ENCODE measurements at places on chromosomes 2 and 18.

GRCh38 chr2:218284106-218284811, 8.0 kb downstream of the TMBIM1 start:
- peak; percentile 42 for DNase-seq

- no peak for DNase-seq
Measured at GRCh38 chr2:204898928-204899640, 353.8 kb downstream of the PARD3B start.

- DNase-seq: no peak
Measured at GRCh38 chr2:224257156-224257555, 144.8 kb downstream of the FAM124B start.

DNA sequence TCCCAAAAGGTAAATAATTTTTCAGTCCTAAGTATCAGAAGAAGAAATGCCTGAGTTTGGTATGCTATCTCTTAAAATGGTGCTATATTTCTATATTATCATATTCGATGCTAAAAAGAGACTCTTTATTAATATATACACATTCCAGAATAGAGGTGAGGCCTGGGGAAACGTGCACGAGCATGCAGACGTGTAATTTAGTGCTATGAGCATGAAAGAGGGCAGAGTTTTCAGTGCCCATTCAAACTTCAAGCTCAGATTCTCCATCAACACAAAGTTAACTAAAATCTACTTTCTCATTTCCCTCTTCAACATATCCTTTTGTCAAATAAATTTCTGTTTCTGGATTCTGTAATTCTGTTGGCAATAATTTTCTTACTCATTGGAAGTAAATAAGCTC, 5.7 kb upstream of the COBLL1 start:
- DNase-seq: no peak

DNA sequence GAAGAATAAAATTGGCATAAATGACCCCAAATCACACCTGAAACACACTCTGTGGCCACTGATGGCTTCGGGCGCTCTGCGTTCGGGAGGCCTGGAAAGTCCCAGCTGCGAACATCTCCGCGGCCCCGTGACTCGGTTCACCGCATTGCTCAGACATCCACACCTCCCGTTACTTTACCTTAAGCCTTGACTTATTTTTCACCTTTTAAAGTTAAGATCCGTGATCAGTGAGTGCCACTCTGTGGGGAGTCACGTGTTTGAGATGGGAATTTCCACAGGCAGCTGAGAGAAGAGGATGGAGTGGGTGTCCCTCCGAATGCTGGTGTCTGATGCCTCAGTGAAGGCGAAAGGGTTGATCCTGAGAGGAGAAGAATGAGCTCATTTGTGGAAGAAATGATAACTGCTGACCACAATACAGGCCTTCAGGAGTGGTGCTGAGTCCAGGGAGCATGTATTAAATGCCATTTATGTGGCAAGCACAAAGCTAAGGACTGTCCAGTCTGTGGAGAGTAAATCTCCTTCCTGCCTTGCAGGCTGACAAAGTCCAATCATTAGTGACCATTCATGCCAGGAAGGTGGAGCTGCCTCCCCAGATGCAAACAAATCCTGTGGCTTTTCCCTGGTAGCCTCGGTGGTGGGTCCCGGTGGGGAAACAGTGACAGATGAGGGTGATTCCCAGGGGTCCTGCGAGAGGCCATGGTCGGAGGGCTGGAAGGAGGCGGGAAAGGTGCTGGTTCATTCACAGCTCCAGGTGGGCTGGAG, 168.8 kb downstream of the RTP5 start:
- DNase-seq: no peak

GRCh38 chr2:99841749-99842148, 300.6 kb downstream of the AFF3 start:
- no peak for DNase-seq

GRCh38 chr2:211946960-211947359, 591.6 kb downstream of the ERBB4 start:
- no peak for DNase-seq

- no peak for DNase-seq
Measured at GRCh38 chr2:37625796-37626571, 45.5 kb downstream of the CDC42EP3 start.

GRCh38 chr2:22801071-22801470, 583.9 kb upstream of the KLHL29 start:
- no peak for DNase-seq

- no peak for DNase-seq
Measured at GRCh38 chr2:241843321-241844065, 15.2 kb downstream of the PDCD1 start.

DNA sequence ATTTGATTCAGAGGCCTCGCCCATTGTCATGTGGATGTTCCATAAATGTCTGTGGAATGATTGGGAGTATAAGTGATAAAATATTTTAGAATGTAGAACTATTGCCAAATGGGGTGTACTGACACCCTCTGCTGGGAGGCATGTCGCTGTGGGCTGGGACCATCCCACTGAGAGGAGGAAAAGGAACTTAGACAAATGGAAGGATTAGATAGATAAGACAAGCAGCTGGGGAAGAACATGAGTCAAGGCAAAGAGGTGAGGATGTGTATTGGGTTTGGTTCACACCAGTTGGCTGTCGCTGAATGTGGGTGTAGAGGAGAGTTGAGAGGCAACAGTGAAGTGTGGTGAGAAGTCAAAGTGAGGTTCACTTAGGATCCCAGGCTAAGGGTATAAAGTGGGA, 4.0 kb downstream of the C2orf74 start:
- no peak for DNase-seq

GRCh38 chr2:12704378-12704777, 12.4 kb upstream of the TRIB2 start:
- peak; percentile 56 for DNase-seq

GRCh38 chr2:177983183-177983788, 89.3 kb downstream of the PDE11A start:
- DNase-seq: no peak

DNA sequence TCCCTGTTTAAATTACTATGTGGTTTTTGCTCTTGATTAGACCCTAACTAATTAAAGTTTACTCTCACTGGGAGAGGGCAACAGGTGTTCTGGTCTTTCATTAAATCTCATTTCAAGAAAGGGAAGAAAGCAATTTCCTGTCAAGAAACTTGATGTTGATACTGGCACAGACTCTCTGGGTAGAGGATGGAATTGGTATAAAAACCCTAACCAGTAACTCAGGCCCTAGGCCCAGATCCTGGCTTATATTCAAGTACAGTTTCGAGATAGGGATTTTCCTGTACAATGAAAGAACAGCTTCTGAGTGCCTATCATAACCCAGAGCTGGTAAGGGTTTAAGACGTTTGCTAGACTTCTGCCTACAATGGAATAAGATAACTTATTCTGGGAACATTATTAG, 61.6 kb upstream of the ACYP2 start:
- no peak for DNase-seq

DNA sequence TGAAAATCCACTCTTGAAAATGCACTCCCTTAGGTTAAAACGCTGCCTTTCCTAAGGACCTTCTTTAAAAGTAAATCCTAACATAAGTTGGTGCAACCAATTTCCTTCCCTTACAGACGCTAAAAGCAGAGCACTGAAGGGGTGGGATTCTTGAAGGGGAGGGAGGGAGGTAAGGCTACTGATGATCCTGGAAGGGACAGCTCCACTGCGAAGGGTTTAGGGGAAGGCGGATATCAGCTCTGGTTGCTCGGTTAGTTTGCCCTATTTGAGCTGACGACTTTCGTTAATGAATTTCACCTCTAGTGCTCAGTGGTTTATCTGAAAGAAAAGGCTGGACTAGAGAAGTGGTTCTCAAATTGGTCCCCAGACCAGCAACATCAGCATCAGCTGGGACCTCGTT, 49.7 kb upstream of the SIGLEC15 start:
- DNase-seq: no peak

DNA sequence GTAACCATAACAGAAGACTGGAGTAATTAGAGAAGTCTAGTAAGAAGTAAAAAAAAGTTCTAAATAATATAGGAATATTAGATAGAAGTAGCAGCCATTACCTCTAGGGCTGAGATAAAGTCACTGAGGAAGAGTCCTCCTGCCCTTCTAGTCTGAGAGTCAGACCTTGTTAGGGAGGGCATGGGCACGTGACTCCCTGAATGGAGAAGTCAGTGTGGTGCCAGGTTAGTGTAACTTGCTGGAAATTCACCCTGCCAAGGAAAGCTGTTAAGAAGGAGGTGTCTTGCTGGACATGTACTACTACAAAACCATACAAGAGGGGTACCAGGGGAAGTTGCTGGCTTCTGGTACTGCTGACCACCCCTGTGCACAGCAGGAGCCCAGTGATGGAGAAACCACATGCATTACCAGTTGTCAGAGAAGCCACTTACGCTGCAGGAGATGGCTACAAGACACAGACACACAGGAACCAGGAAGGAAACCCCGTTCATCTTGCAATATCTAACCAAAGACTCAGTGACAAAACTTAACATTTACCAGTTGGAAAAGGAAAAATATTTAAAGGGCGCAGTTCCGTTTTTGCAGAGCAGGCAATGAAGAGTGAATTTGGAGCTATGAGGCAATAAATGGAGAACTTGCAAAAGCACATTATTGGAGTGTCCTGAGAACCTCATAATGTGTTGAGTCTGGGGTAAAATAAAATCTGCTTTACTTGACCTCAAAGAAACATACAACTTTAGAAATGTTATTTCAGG, 77.2 kb upstream of the TLK1 start:
- DNase-seq: no peak

DNA sequence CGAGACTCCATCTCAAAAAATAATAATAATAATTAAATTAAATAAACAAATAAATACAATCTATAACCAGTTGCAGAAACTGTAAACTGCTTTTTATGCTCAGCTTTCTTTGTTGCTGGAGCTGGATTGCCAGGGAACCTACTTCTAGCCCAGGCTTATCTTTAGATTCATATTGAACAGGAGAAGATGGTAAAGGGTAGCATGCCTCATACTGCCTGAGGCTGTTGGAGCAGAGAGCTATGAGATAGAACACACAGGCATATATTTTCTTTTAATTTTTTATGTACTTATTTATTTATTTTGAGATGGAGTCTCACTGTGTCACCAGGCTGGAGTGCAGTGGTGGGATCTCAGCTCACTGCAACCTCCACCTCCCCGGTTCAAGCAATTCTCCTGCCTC, 28.7 kb upstream of the EML4 start:
- DNase-seq: no peak

GRCh38 chr18:70207181-70207580, 1.7 kb upstream of the RTTN start:
- no peak for DNase-seq

DNA sequence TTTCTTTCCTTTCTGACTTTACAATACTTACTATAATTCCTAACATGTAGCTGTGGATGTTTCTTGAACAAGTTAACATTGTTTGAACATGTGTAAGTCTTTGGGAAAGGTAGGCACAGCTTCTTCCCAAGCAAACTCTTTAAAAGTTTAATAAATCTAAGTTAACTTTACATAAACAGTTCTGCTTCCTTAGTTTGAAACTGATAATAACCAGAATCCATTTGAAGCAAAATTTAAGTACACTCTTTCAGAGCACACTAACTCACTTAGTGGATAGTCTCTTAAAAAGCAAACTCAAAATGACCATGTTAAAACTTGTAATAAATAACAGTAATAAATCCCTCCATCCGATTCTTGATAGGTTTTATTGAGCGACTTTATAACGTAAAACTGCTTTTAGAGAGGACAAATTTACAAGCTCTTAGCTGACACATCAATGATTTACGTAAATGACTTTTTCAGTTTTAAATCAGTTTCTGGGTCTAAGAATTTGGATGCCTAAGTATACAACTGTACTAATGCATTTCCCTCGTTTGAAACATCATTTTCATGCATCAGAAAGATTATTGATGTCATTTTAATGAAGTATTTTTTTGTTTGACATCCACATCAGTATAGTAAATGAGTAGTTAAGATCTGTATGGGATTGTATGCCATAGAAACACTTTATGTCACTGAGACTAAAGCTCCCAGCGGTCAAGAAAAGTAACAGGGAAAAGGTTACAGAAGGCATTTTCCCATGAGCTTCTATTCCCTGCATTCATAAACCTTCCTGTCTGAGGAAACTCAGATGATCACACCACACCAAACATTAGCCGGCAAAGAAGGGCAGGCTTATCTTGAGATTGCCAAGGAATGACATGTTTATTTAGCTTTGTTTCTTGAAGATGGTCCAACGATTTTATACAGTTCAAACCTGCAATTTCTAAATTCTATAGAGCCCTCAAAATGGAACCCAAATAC, 67.5 kb downstream of the PDE1A start:
- DNase-seq: no peak

GRCh38 chr2:120464448-120464931, 118.6 kb downstream of the INHBB start:
- DNase-seq: no peak

DNA sequence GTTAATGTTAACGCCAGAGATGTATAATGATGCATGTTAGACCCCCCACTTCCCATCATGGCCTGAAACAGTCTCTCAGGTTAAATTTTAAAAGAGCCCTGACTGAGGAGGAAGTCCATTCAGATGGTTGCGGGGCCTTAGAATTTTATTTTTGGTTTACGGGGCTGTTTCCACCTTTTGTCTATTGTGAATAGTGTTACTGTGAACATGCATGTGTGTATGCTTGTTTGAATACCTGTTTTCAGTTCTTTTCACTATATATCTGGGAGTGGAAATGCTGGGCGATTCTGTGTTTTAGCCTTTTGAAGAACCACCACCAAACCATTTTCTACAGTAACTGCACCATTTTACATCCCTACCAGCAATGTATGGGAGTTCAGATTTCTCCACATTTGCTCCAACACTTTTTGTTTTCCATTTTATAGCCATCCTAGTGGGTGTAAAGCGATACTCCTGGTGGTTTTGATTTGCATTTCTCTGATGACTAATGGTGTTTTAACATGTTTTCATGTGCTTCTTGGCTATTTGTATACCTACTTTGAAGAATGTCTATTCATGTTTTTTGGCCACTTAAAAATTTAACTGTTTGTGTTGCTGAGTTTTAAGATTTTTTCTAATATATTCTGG, 133.0 kb downstream of the MYO3B start:
- no peak for DNase-seq

- DNase-seq: no peak
Measured at GRCh38 chr2:46376586-46376985, 79.4 kb downstream of the EPAS1 start.

GRCh38 chr2:149994057-149994728, 406.6 kb upstream of the MMADHC start:
- peak; percentile 74 for DNase-seq

- no peak for DNase-seq
Measured at GRCh38 chr2:111139637-111140317, 19.1 kb downstream of the BCL2L11 start.

DNA sequence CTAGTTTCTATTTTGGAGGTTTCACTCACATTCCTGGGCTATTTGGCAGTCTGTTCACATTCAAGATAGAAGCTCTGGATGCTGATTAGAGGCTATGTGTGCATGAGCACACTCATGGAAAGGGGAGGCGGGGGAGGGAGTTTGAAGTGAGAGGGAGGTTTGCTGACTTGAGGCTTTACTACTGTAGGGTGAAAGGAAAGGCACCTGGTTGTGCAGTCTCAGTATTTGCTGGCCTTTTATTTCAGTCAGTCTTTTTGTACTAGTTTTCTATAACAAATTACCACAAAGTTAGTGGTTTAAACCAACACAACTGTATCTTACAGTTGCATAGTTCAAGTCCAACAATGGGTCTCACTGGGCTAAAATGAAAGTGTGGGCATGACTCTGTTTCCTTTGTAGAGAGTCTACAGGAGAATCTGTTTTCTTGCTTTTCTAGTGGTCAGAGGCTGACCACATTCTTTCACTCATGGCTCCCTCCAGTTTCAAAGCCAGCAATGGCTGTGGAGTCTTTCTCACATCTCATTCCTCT, 47.7 kb upstream of the NR4A2 start:
- DNase-seq: no peak

GRCh38 chr2:673615-674320, 3.4 kb downstream of the TMEM18 start:
- no peak for DNase-seq
